Glutamatergic neuron (in vitro differentiated cells): ENCODE measurements at places on chromosomes 5 and 9. TPM values are rescaled to one million over a fixed set of nuclear protein-coding genes. Genes with fewer than 3 reads are reported as not detected.
A peak's percentile ranks its signal among the peaks of the same experiment; 100 is the strongest.

GRCh38 chr5:8060235-8060952, 191.4 kb downstream of the MTRR start:
- peaks cover 60% of the 10 kb centered on the region for H3K4me1 ChIP-seq
- H3K27ac ChIP-seq: peak overlapping the region; percentile 100
- DNase-seq: peak; percentile 44
- H3K27me3 ChIP-seq: peaks cover 14% of the 10 kb centered on the region
- peak overlapping the region; percentile 68 for H3K4me3 ChIP-seq
- no peaks in the 10 kb centered on the region for H3K36me3 ChIP-seq

- peaks cover 19% of the 10 kb centered on the region for H3K36me3 ChIP-seq
- H3K4me3 ChIP-seq: peak overlapping the region; percentile 74
- peaks cover 18% of the 10 kb centered on the region for H3K4me1 ChIP-seq
- H3K27ac ChIP-seq: no peak overlapping the region
- peaks cover 38% of the 10 kb centered on the region for H3K27me3 ChIP-seq
Observed at GRCh38 chr5:73298251-73298771, 125.3 kb downstream of the TMEM174 start.

- H3K27me3 ChIP-seq: no peaks in the 10 kb centered on the region
- no peaks in the 10 kb centered on the region for H3K4me1 ChIP-seq
- H3K27ac ChIP-seq: no peak overlapping the region
Observed at GRCh38 chr9:78132701-78133058, 101.1 kb upstream of the GNAQ start.

GRCh38 chr5:147341345-147341744, 106.5 kb downstream of the STK32A start:
- no peaks in the 10 kb centered on the region for H3K27me3 ChIP-seq
- H3K4me3 ChIP-seq: no peak overlapping the region
- H3K4me1 ChIP-seq: no peaks in the 10 kb centered on the region
- no peaks in the 10 kb centered on the region for H3K36me3 ChIP-seq

DNA sequence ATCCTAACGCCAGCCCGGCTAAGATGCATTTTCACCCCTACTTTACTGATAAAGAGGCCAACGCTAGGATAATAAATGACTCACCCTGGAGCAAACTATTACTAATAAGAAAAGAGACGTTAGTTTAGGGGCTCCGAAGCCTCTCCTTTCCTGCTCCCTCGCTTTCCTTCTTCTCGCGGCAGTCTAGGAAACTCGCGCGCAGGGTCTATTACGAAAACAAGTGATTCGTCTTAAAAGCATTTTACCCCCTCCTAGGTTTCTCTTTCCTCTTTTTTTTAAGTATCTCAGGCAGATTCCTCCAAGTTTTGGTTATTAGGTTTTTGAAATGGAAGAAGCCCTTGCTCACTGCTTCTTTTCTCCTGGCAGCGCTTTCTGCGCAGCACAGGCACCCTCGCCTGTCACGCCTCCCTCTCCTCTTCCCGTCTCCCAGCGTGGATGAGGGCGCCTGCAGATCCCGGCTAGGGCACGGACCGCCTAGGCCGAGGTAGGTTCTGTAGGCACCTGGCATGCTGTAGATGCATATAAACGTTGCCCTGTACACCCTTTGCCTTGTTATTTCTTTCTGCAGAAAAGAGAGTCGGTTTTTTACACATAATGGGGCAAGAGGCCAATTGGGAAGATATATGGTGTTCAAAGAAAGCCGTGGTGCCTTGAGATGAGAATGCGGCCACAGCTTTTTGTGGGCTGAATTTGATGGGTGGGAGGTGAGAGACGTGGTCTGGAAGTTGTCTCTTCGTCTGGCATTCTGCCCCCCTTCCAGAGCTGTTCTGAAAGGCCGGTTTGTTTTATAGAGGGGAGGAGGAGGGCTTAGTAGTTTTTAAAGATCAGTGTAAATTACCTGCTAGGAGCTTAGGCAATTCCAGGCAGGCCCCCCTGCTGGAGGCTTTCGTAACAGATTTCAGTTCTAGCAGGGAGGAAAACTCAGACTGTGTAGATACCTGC, 983 bp downstream of the GCNT1 start:
- H3K36me3 ChIP-seq: no peaks in the 10 kb centered on the region
- H3K27me3 ChIP-seq: peaks cover 2% of the 10 kb centered on the region
- peaks cover 6% of the 10 kb centered on the region for H3K4me1 ChIP-seq
- peak overlapping the region; percentile 94 for H3K4me3 ChIP-seq

DNA sequence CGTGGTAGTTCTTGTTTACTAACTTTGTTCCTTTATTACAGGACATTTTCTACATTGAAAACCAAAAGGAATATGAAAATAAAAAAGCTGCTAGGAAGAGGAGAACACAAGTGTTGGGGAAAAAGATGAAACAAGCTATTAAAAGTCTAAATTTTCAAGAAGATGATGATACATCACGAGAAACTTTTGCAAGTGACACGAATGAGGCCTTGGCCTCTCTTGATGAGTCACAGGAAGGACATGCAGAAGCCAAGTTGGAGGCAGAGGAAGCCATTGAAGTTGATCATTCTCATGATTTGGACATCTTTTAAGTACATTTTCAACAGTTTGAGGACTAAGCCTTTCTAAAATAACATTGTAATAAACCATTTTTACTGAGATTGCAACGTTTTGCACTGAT, 23.8 kb downstream of the PHAX start:
- no peaks in the 10 kb centered on the region for H3K4me1 ChIP-seq
- no peaks in the 10 kb centered on the region for H3K27me3 ChIP-seq
- no peaks in the 10 kb centered on the region for H3K36me3 ChIP-seq
- H3K27ac ChIP-seq: no peak overlapping the region
- no peak for DNase-seq
- no peak overlapping the region for H3K4me3 ChIP-seq

DNA sequence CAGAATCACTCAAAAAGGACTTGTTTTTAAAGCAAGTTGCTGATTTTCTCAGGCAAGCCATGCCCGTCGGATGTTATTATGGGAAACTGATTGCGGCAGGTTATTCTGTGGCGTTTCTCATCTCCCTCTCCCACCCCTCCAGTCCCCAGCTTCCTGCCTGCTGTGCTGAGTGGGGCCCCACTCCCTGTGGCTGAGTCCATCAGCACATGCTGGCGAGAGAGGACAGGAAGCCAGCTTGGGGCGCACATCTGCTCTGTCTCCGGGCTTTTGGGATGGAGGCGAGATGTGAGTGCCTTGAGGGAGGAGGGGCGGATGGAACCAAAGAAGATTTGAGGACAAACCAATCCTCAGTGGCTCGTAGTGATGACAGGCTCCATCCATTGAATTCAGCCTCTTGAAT, 108.0 kb downstream of the DAPK1 start:
- H3K27ac ChIP-seq: peak overlapping the region; percentile 74
- DNase-seq: no peak
- H3K27me3 ChIP-seq: peaks cover 7% of the 10 kb centered on the region
- peaks cover 55% of the 10 kb centered on the region for H3K4me1 ChIP-seq
- peaks cover 8% of the 10 kb centered on the region for H3K36me3 ChIP-seq

LCN1 gene
- not detected for total RNA-seq

FCN1 gene
- not detected for total RNA-seq
